Activated CD4-positive, CD25-positive, alpha-beta regulatory T cell (primary cell): ENCODE measurements at places on chromosomes 6 and 20.

DNA sequence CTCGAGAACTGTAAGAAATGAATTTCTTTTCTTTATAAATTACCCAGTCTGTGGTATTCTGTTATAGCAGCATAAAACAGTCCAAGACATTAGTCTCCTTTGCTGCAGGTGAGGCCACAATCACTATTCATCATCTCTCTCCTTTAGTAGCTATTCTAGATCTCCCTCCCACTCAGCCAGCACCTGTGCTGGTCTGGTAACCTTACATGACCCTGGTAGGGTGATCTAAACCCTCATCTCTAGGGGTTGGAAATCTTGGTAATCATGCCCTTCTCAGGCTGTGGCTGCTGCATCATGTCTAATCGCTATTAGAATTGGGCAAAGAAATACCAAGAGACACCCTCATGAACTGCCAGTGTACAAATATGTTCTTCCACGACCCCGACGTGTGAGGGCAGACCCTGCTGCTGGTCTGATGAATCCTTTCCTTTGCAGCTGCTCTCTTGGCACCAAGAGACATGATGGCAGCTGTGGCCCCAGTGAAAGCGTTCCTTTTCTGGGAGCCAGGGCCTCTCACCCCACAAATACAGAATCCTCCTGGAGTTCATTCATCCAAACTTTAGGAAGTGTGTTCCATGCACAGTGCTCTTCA is 23.0 kb upstream of the IGF2R start:
- no peak for DNase-seq

DNA sequence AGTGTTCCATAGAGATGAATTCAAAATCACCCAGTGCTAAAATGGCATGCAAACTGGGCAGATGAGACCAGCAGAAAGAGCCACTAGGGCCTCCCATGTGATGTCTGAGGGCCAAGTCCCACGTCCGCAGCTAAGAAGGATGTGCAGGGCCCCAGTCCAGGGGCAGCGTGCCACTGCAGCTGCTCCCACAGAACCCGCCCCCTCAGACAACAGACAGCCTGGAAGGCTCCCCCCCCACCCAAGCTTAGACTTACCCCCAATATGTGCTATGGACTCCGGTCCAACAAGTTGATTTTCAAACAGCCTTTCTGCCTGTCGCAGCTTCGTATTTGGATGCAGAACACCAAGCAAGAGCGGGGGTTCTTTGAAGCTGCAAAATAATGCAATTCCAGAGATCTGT is 14.0 kb downstream of the APMAP start:
- DNase-seq, result no peak

GRCh38 chr6:16248271-16248853 is 10.0 kb downstream of the GMPR start:
- no peak for DNase-seq

- no peak for DNase-seq
These were observed 240.3 kb downstream of the TPBG start for GRCh38 chr6:82603871-82604270.

- DNase-seq, result no peak
These were observed 34.1 kb downstream of the CDS2 start for GRCh38 chr20:5160882-5161281.

DNA sequence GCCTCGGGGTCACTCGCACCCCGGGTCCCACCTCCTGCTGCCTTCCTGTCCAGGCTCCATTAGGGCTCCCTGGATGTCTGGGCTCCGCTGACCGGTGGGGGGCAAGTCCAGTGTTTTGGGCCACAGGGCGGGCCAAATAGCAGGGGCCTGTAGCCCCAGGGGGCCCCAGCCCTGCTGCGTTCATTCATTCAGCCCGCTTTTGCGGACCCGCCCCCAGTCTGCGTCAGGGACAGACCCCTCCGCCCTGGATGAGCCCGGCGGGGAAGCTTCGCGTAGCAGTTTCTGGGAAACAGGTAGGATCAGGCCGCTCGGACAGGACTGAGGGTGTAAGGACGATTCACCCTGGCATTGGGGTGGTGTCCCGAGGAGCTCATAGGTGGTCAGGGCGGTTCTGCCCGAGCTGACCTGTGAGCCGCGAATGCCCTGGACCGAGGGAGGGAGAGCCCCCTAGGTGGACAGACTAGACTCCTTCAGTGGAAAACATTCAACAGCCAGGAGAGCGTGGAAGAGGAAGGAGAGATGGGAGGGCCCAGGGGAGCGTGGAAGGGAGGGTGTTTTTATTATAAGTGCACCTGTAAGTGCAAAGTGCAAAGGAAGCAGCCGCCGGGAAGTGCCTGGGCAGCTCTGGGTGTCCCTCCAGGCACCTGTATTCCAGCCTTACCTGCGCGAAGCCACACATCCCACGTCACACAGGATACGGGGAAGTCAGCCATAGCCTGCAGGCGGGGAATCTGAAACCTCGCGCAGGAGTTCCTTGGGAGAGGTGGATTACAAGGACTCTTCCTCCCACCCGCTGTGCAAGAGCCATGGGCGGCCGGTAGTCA is 662 bp downstream of the ENTPD6 start:
- no peak for DNase-seq

DNA sequence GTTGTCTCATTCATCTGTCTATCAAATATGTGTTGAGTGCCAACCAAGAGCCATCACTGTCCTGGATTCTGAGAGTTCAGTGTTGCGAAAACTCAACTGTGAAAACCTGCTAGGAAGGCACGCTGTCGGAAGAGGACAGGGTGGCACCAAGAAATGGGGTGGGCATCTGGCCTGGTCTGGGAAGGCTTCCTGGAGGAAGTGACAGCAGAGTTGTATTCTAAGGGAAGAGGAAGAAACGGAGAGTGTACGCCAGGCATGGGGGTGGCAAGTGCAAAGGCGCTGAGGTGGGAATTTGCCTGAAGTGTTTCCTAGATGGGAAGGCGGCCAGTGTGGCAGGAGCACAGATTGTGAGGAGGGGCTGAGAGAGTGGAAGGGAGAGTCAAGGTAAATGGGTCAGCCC is 91.2 kb downstream of the ANKRD60 start:
- no peak for DNase-seq

GRCh38 chr6:161161889-161162624 is 111.8 kb downstream of the AGPAT4 start:
- DNase-seq, result no peak

DNA sequence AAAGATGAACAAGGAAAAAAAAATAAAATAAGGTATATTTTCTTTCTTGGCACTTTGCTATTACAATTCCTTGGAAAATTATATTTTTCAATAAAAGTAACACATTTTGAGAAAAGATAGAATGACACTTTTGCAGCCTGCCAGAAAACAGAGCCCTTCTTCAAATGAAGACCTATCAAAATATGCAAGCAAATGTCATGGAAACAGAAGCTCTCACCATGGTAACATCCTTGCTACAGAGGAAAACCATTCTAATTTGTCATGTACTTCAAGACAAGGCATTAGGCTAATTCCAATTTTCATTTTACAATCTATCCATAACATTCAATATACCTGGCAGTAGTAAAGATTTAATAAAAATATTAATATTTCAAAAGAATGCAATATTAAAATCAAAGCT is 177.9 kb downstream of the RNGTT start:
- no peak for DNase-seq

GRCh38 chr6:124968401-124968800 is 6.2 kb downstream of the RNF217 start:
- DNase-seq, result no peak

DNA sequence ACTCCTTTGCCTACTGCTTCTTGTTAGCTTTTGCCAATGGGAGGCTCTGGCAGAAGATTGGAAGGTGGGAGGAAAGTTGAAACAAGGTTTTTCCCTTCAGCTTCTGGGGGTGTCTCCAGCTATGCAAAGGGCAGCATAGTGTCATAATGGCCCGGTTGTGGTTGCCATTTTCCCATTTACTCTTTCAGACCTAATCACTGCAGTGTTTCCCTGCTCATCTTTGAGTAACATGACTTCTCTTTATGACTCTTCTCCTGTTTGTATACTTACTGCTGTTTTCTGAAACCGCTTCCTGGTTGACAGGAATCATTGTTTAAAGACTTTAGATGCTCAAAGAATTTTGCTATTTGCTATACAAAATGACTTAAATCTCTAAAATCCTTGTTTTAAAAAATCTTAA is 19.9 kb downstream of the NRN1 start:
- DNase-seq, result no peak

GRCh38 chr20:25394276-25394675 is 3.6 kb upstream of the ABHD12 start:
- DNase-seq, result no peak

- no peak for DNase-seq
These were observed 517 bp downstream of the ACTL10 start for GRCh38 chr20:33667245-33667675.

DNA sequence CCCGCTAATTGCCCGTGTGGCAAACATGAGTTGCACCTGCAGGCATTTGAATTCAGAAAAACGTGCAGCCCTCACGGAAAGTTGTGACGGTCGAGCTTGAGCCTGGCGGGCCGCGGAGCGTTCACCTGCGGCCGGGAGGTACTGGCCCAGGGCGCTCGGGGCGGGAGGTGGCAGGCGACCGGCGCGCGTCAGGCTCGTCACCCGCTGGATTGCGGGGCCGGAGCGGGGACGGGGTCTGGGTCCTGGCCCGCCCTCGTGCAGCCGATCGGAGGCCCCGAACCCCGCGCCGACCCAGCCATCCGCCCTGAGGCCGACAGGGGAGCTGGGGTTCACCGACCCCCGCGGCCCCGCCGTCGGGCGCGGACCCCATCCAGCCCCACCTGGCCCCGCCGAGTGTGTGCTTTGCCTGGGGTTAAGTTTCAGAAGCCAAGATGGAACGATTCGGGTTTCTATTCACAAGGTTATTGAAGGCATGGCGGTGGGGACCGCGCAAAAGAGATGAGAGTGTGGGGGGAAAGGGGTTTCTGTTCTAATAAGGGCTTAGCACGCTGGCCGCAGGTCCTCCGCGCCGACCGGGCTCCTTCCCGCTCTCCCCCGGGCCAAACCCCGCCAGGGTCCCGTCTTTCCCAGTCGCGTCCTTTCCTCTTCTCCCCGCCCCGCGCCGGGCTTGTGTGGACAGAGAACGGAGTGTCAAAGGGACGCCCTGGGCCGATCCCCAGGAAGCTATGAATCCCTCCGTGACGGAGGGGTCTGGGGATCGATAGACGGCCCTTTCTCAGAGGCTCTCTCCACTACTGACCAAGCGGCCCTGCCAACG is 1.6 kb upstream of the HEY2 start:
- DNase-seq, result no peak

DNA sequence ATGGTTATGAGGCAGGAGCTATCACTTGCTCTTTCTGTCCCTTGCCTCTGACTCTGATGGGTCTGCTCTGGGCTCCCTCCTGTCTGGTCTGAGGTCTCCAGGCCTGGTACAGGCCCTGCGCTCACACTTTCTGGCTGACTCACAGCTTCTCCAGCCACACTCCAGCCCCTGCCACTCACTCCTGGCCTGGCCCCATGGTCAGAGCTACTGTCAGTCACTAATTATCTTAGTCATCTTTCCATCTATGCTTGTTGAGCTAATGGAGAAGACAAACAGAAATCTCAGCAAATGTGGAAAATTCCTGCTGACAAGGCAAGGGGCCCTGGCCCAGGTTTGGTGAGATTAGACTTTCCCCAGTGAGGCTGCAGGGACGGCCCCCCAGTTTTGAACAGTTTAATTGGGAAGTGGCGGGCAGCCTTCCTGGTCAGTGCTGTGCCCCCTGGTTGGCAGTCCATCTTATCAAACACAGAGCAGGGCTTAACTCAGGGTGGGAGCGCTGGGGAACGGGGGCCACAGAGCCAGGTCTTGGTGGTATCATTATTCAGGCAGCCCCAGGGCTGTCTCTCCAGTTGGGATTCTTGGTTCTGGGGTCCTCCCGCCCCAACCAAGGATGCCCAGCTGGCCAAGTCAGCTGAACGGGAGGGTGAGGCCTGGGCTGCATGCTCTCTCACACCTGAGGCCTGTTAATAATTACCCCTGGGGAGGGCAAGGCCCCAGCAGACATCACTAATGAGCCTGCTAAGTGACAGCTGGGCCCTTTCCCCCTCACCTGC is 63.4 kb downstream of the VEGFA start:
- no peak for DNase-seq

- DNase-seq, result no peak
These were observed 28.5 kb downstream of the SLC35D3 start for GRCh38 chr6:136950436-136951126.

DNA sequence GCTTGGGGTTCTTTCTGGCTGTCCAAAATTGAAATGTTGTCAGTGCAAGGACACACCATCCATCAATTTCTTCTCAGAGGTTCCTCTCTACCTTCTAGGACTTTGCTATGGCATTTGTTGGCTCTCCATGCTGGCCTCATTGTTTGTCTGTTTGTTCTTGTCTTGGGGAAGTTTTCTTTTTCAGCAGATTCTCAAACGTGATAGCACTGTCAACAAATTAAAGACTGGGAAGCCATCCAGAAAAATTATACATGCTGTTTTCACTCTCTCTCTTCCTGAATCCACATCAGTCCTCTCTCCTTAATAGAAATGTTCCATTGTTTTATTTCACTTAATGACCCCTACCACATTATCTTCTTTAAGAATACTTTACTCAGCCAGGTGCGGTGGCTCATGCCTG is 130.4 kb downstream of the PCSK2 start:
- DNase-seq, result no peak

DNA sequence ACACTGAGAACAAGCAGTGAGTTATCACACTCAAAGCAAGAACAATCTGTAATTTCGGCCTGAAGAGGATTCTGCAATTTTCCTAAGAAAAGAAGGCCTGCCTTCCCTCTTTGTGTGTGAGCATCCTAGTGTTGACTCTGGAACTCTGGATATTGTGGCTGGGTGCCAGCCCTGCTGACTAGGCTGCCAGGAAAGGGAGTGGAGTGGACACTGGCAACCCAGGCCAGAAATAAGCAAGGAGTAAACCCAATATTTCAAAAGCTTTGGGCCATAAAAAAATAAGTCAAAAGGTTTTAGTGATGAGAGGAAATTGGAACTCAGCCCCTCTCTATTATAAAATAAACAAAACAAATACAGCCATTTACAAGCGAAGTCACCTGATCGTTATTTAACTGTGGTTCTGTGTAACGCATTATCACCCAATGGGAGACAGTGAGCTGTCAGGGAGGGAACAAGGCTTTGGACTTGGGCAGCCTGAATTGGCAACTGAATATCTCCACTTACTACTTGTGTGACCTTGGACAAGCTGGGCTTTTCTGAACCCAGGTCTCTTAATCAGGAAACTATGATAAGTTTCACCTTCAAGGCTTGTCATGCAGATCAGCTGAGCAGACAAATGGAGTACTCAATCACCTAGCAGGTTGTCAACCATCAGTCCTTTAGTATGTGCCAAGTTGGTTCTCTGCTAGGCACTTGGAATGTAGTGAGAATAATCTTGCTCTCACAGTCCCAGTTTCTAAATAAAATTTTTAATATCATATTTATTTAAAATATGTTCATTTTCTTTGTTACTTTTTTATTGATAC is 196.2 kb downstream of the PAX1 start:
- no peak for DNase-seq

DNA sequence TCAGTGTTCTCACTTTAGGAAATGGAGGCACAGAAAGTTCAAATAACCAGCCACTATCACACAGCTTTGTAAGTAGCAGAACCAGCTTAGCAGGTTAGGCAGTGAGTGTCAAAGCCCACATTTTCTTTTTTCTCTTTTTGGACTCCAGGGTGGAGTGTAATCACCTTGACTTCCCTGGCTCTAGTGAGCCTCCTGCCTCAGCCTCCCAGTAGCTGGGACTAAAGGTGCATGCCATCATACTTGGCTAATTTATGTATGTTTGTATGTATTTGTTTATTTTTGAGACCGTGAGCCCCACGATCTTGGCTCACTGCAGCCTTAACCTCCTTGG is 7.8 kb upstream of the NCOA3 start:
- no peak for DNase-seq
